ENCODE measurements at places on chromosomes 16 and 17.

DNA sequence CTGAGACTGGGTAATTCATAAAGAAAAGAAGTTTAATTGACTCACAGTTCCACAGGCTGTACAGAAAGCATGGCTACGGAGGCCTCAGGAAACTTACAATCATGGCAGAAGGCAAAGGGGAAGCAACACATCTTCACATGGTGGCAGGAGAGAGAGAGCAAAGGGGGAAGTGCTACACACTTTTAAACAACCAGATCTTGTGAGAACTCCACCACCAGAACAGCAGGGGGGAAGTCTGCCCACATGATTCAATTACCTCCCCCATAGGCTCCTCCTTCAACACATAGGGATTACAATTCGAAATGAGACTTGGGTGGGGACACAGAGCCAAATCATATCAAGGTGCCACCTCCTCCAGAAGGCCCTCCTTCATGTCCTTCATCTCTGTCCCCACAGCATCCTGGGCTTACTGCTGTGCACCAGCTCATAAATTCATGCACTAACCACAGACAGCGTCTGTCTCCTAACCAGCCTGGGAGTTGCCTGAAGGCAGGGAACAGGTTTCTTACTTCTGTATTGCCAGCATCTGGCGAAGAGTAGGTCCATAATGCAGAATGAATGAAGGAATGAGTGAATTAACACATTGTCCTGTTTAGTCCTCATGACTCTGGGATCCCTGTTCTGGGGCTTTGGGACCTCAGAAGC lies 74.4 kb downstream of the WSB1 start:
- DNase-seq, result no peak

DNA sequence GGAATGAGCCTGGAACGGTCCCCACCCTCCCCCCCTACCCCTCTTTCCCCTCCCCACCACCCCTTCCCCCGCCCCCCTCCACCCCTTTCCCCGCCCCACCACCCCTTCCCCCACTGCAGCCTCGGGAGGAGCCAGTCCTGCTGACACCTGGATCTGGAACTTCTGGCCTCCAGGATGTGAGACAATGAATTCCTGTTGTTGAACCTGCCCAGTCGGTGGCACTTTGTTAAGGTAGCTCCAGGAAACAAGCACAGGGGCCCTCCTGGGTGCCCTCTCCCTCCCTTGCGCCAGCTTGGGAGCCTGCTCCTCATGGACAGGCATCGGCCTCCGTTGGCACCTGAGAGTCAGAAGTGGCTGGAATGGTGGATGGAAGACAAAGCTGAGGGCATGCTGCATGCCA lies 152.4 kb upstream of the FOXF1 start:
- DNase-seq, result no peak

DNA sequence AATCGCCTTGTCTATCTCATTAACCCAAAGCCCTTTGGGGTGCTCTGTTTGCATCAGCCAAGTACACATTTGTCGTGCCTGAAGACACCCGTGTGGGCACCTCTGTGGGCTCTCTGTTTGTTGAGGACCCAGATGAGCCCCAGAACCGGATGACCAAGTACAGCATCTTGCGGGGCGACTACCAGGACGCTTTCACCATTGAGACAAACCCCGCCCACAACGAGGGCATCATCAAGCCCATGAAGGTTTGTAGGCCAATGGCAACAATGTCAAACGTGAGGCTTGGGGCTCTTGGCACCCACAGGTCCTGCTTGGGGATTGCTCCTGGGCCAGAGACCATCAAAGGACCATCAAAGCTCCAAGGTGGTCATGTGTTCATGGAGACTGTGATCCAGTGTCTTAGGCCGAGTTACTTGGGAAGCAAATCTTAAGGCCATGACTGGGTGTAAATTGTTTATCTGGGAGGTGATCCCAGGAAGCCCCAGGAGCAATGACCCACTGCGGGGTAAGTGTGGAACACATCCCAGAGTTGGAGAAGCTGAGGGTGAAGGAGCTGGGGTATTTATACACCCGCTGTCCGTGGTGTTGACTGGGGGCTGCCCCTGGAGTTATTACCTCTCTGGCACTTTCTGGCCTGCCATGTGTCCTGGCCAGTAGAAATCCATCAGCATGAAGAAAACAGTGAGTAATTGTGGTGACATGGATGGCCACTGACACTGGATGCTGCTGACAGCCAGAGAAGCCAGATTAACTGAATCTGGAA lies 24.0 kb downstream of the CDH5 start:
- DNase-seq, result no peak

DNA sequence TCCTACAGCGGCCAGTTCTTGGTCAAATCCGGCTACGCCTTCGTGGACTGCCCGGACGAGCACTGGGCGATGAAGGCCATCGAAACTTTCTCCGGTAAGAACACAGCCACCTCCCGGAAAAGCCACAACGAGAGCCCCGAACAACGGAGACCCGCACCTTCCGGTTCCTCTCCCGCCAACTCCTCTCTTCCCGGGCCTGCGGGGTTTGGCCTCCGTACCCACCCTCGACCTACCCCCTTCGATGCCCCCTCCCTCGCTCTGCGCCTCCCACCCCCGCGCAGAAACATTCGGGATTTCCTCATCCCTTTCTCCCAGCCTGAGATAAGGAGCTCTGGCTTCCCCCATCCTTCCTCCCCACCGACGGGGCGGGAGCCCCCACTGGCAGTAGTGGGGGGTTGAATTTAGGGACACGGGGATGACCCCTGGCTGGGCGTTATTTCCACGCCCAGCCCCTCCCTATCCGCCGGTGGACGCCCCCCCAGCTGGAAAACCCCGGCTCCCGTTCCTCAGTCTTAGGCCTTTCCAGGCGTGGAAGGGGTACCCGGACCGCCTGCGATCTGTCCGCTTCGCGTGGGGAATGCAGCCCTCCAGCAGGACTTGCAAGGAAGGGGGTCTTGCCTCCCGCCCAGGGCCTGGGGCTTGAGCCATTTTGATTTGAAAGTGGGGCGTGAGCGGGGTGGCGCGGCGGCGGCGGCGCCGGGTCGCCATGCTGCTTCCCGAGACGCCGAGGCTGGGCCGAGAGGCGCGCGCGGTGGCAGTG lies 822 bp downstream of the IGF2BP1 start:
- DNase-seq, result no peak

DNA sequence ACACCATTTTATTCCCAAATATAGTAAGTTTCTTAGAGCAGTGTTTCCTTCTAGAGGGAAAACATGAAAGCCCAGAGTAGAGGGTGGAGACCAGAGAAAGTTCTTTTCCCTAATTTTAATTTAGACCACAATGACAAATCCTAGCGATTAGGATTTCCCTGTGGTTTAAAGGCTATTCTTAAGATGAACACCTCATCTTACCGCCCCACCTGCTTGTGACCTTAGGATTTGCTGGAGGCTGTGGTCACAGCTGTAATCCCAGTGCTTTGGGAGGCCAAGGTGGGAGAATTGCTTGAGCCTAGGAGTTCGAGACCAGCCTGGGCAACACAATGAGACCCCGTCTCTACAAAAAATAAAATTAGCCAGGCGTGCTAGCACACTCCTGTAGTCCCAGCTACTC lies 51.1 kb downstream of the GPRC5B start:
- DNase-seq, result no peak

DNA sequence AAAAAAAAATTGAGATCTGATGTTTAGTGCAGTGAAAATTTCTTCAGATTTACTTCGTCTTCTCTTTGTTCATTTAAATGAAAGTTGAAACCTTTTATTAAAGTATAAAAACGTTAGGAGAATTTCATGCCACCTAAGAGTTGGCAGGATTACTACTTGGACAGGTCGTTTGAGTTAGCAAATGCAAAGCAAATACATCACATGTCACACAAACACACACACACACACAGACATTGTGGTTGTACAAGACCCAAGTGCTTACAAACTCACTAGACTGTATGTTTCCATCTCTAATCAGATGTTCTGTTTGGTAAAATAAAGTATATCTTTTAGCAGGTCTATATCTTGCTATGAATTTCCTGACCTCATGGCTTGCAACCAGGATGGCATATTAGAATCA lies 185.6 kb upstream of the COX10 start:
- DNase-seq, result no peak

- DNase-seq, result no peak
Measured at GRCh38 chr16:54489225-54490111, 202.9 kb upstream of the IRX3 start.

DNA sequence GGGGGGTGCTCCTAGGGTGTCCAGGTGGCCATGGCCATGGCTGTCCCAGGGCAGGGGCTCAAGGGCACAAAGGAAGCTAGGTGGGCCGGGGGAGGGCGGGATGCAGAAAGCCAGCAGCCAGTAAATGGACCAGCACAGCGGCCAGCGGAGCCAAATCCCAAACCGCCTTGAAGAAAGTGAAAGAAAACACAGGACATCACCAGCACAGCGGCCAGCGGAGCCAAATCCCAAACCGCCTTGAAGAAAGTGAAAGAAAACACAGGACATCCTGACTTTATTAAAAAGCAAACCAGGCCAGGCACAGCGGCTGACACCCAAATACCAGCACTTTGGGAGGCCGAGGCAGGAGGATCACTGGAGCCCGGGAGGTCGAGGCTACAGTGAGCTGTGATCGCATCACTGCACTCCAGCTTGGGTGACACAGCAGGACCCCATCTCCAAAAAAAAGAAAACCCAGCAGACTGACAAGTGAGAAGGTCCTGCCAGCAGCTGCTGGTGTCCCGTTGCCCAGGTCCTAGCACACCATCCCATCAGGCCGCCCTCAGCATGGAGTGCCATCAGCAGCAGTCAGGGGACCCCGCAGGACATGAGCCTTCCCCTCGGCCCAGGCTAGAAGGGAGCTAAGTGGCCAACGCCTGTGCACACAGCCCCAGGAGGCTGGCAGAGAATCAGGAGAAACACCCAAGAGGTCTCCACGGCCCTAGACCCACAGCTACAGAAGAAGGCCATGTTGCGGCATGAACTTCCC lies 17.0 kb downstream of the SLC38A10 start:
- no peak for DNase-seq

DNA sequence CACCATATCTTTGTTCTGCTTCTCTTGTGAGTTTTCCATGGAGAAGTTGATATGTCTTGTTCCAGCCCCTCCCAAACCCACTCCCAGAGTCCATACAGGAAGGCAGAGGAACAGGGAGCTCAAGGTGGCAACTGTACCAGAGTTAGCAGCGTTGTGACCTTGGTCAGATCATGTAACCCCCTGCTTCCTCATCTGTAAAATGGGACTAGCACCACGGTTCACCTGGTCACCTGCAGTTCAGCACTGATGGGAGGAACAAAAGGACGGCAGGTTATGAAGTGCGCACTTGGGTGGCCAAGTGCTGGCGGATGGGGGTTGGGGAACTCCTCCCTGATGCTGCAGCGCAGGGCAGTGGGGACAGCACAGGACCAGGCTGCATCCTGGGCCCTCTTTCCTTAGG lies 7.7 kb upstream of the NEUROD2 start:
- DNase-seq, result no peak

DNA sequence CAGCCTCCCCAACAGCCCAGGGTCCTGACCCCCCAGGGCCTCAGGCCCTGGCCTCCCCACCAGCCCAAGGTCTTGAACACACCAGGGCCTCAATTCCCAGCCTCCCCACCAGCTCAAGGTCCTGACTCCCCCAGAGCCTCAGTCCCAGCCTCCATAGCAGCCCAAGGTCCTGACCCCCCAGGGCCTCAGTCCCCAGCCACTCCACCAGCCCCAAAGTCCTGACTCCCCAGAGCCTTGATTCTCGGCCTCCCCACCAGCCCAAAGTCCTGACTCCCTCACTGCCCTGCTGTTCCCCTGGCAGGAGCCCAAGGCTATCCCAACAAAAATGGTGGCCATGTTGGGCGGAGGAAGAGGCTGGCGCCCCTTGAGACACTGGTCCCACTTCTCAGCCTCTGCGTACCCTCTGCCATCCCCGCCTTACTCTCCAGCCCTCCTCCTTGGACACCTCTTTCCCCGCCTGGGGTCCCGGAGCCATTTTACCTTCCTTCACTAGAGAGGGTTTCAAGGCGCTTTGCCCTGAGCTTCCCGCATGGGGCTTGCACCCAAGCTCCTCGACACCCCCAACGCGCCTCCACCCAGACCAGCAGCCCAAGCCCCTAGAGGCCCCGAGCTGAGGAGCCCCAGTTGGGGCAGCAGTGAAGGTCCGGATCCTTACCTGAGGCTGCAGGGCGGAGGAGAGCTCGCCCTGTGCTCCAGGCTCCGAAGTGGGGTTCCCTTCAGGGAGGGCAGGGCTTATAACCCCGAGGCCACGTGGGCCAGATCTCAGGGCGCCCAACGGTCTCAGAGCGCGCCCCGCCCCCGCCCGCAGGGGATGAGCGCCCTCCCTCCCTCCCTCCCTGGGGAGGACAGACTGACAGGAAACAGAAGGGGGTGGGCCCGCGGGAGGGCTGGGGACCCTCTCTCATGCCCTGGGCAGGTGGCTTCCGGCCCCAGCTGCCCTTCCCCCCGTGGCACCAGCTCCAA lies 3.5 kb upstream of the TSPOAP1 start:
- peak; percentile 93 for DNase-seq

DNA sequence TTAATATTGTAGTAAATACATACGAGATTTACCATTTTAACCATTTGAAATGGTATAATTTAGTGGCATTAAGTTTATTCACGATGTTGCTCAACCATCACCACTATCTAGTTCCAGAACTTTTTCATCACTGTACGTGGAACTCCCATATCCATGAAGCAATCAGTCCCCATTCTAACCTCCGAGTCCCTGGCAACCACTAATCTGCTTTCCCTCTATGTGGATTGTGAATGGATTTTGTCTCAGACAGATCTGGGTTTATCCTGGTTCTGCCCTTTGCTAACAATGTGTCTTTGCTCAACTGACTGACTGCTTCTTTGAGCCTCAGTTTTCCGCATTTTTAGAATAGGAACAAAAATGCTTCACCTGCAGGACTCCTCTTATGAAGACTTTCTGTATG lies 51.4 kb downstream of the TANGO6 start:
- no peak for DNase-seq

- no peak for DNase-seq
Measured at GRCh38 chr17:19012171-19013080, 7.9 kb upstream of the FAM83G start.

DNA sequence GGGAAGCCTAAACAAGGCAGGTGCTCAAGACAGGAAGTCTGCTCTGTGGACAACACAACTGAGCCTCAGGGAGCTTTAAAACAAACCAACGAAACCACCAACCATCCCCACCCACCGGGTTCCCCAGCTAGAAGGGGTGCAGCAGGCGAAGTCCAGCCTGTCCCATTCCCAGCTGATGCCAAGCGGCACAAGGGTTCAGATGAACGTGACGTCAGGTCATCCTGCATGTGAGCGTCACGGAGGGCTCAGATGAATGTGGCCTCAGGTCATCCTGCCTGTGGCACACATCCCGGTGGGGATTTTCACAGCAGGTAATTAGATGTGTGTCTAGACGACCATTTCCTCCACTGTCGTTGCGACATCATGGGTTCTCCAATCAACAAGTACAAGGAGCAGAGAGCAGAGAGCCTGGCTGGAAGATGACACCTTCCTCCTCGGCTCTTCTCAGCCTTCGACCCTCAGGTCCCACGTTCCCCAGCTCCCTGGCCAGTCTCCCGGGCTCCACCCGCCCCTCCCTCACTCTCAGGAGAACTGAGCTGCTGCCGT lies 246.5 kb downstream of the FOXL1 start:
- no peak for DNase-seq

- no peak for DNase-seq
Measured at GRCh38 chr16:68907297-68907696, 64.0 kb downstream of the TANGO6 start.

All from activated CD4-positive, alpha-beta T cell treated with anti-CD3 and anti-CD28 coated beads for 1 hour (primary cell).